Large intestine (tissue), 12 donors: ENCODE measurements at places on chromosomes 12 and 14. TPM values are rescaled to one million over a fixed set of nuclear protein-coding genes. Genes with fewer than 3 reads are reported as not detected.

DNA sequence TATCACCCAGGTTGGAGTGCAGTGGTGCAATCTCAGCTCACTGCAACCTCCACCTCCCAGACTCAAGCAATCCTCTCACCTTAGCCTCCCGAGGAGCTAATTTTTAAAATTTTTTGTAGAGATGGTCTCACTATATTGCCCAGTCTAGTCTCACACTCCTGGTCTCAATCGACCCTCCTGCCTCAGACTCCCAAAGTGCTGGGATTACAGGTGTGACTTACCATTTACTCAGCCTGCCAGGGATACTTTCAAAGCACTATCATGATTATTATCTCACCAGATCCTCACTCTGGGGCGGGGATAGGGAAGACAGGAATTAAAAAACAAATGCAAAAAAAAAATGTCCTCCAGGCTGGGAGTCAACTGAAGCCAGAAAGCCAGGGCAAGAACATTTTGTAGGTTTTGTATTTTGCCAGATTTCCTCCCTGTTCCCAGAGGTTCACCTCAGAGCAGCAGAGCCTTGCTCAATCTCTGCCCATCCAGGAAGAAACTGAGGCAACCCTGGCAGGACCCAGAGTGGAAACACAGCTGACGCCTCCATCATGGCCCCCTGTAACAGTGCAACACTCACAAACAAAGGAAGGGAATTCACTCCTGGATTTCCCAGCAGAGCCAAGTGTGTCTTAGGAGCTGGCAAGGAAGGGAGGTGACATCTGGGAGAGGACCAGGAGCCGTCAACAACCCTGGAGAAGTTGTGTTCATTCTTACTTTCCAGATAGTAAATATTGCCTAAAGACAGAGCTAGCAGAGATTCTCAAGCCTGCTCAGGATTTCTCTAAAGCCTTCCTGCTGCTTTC lies 73.9 kb downstream of the IRF2BPL start:
- DNase-seq, result no peak

DNA sequence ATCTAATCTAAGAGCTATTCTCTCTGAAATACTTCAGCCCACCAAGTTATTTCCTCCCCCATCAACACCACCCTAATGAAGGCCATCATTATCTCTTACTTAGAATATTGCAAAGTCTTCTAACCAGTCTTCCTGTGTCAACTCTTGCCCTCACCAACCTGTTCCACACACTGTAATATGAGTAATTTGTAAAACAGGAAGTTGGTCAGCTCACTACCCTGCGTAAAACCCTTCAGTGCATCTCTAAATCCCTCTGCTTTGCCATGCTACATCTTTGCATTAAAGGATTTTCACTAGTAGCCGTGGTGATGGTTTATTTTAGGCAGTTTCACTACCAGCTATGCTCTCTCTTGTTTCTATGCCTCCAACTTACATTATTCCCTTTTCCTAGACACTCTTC lies 70.0 kb downstream of the KIF21A start:
- DNase-seq, result no peak

DNA sequence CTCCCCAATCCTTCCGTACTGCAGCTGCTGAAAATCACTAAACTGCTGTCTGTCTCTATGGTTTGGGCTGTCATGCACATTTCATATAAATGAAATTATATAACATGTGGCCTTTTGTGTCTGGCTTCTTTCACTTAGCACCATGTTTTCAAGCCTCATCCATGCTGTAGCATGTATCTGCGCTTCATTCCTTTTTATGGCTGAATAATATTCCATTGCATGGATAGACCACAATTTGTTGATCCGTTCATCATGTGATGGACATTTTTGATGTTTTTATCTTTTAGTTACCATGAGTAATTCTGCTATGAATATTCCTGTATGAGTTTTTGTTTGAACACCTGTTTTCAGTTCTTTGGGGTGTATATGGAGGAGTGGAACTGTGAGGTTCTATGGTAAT lies 32.6 kb upstream of the MED13L start:
- DNase-seq, result no peak

DNA sequence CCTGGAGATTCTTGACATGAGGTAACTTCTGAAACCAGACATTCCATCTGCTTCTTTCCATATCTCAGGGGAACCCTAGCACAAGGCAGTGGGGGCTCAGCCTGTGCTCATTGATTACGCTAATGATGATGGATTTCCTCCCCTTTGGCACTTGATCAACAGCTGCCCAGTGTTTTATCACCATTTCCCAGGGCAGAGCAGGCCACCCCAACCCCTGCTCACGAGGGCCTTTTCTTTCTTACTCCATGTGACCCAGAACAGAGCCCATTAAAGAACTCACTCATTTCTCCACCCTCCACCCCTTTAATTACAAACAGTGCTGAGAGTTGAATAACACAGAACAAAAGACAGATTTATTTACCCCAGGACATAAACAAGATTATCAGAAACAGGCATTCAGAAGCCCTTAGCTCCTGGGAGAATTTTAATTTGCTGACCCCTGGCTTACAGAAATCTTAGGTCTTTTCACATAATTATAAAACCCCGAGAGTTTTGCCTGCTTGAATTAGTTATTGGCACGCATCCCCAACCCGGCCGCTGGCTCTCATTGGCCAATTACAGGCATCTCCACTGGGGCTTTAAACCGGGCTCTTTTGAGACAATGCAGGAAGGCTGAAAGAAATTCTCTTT lies 32.0 kb upstream of the CCDC60 start:
- peak; percentile 31 for DNase-seq

DNA sequence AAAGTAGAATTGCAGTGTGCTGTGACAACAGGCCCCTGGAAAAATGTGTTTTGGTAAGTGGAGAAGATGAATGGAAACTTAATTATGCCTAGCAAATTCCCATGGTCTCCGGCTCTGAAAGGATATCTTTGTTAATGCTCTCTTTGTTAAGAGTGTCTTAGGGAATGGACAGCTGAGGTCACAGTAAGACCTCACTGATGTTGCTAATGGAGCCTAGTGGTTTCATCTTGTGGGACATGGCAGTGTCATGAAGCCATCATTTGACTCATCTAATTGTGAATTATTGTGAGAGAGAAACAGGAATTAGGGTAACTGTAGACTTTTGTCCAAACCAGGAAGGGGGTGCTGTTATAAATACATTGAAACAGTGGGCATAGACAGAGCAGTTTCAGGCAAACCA lies 330.3 kb downstream of the TMTC2 start:
- DNase-seq, result no peak

GRCh38 chr12:117603316-117604113 lies 242.1 kb upstream of the NOS1 start:
- DNase-seq, result no peak

HSPB8 gene
- polyA plus RNA-seq, result 8.4 TPM

ZNF84 gene
- 40.2 TPM for polyA plus RNA-seq

APOF gene
- polyA plus RNA-seq, result 0.06 TPM
